GM13976 (cell line): ENCODE measurements at places on chromosomes 1 and 21.

DNA sequence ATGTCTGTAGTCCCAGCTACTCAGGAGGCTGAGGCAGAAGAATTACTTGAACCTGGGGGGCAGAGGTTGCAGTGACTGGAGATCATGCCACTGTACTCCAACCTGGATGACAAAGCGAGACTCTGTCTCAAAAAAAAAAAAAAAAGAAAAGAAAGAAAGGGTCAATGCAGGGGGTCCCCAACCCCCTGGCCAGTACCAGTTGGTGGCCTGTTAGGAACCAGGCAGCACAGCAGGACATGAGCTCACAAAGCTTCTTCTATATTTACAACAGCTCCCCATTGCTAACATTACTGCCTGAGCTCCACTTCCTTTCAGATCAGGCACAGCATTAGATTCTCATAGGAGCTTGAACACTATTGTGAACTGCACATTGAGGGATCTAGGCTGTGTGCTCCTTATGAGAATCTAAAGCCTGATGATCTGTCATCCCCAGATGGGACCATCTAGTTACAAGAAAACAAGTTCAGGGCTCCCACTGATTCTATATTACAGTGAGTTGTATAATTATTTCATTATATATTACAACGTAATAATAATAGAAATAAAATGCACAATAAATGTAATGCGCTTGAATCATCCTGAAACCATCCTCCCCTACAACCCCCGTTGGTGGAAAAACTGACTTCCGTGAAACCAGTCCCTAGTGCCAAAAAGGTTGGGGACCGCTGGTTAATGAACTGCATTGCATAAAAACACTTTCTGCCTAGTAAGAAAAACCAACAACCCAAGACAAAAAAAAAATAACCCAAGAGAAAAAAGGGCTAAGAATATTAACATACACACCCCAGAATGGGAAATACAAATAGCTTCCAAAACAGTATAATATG lies 2.8 kb downstream of the ZBTB8OS start:
- DNase-seq: no peak

DNA sequence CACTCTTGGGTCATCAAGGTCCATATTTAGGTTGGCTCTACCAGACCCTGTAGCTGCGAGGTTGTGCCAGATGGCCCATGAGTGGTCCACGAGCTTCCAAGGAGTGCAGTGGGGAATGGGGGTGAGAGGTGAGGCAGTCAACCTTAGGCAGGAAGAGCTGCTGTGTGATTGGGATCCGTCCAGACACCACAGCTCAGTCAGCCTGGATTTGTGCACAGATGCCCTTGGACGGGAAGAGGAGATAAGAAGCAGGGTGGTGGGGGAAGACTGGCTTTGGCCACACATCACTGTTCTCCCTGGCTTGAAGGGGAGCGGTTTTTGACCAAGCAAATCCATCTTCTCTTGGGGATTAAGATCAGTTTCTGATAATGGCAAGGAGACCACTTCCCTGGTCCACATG lies 130.6 kb downstream of the IGSF21 start:
- DNase-seq: no peak

GRCh38 chr1:51219022-51219421 lies 17.1 kb upstream of the RNF11 start:
- no peak for DNase-seq

GRCh38 chr1:158153179-158153578 lies 27.5 kb upstream of the CD1D start:
- DNase-seq: no peak

DNA sequence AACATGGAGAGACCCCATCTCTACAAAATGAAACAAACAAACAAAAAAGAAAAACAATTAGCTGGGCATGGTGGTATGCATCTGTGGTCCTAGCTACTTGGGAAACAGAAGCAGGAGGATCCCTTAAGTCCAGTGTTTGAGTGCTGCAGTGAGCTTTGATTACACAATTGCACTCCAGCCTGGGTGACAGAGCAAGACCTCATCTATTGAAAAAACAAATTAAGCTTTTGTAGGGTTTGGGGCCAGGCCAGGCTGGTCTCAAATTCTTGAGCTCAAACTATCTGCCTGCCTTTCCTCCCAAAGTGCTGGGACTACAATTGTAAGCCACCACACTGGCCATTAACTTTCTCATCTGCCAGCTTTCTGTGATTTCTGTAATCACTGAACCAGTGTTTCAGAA lies 27.2 kb downstream of the NIPAL3 start:
- no peak for DNase-seq

DNA sequence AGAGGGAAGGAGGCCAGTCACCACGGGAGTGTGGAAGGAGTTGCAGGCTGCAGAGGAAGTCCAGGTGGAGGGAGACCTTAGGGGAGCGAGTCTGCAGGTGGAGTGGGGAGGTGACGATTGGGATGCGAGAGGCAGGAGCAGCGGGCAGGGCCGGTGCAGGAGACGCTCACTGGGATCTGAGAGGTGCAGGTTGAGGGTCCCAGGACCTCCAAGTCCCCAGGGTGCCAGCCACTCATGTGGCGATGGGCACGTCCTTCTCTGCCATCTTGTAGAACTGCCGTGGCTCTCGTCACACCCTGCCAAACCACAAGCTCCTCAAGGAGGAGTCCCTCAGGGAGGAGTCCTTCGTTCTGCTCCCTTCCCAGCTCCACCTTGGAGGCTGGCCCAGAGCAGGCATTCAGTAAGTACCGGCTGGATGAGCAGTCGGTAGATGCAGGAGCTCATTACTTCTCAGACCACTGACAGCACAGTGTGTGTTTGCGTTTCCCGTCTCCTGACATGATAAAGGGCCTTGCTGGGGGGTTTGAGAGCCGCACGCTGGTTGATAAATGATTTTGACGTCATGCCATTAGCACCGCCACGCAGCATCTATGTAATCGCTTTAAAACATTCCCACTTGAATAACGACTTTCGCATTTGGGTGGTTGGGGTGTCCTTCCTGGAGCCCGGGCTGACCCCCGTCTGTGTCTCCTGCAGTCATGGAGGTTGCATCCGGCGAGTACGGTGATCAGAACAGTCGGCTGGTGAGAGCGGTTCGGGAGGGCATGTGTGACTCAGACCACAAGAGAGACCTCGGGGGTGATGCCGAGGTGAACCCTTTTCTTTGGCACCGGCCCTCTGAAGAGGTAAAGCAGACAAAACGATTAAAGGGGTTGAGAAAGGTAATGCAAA lies 27.8 kb downstream of the TFF3 start:
- DNase-seq: no peak

DNA sequence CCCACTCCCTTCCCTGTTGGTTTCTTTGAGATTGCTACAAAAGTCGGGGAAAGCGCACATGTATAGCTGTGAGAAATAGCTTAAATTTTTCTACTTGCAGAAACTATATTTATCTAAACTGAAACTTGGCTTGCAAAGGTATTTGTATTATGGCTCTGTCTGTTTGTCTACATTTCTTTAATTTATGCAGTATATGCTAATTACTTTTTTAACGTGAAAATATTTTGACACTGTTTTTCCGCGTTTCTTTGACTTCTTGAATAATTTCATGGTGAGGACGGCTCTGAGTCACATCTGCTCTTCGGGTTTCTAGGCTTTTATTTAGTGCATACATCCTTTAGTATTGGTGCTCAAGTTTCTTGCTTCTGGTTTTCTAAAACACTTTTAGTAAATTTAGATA lies 182.1 kb upstream of the ZRANB2 start:
- DNase-seq: no peak

DNA sequence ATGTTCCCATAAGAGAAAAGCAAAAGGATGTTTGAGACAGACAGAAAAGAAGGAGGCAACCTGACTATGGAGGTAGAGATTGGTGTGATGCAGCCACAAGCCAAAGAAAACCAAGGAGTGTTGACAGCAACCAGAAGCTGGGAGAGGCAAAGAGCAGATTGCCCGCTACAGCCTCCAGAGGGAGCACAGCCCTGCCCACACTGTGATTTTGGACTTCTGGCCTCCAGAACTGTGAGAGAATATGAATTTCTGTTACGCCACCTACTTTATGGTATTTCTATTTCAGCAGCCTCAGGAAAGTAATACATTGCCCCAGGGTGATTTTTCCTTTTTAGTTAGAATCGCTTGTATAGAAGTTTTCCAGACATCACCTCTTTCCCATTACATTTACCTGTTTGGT lies 28.4 kb downstream of the SLAMF6 start:
- DNase-seq: no peak

DNA sequence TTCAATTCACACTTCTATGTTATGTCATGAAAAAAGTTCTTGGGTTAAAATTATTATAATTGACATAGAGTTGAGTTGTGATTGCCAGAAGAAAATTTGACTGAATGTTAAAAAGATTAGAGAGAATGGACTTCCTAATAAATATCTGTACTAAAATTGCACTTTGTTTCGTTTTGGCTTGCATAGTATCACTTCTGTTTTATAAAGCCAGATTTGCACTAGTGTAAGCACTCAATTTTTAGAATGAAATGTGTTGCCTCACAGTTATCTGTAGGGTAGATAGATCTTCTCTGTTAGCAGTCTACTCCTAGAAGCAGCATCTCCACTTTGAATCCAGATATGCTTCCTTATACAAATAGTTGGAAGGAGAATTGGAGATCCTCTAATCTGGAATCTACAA lies 95.2 kb upstream of the MPC2 start:
- DNase-seq: peak; percentile 43

- peak; percentile 65 for DNase-seq
Measured at GRCh38 chr1:2212532-2213491, 15.3 kb upstream of the SKI start.

DNA sequence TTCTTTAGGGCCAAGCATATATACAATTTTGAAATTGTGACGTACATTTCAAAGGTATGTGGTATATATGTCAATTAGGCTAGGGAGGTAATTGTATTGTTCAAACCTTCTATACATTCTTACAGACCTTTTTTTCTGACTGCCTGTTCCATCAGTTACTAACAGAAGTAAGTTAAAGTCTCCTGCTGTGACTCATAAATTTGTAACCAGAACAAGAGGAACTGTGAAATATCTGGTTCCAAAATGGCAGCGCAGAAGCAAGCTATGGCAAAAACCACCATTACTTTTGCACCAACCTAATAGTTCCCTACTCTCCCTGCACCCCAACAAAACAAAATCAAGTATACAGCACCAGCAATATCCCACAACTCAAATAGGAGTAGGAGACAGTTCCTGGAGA lies 93.6 kb downstream of the ENAH start:
- DNase-seq: no peak

GRCh38 chr1:231020816-231021215 lies 19.2 kb downstream of the FAM89A start:
- no peak for DNase-seq

DNA sequence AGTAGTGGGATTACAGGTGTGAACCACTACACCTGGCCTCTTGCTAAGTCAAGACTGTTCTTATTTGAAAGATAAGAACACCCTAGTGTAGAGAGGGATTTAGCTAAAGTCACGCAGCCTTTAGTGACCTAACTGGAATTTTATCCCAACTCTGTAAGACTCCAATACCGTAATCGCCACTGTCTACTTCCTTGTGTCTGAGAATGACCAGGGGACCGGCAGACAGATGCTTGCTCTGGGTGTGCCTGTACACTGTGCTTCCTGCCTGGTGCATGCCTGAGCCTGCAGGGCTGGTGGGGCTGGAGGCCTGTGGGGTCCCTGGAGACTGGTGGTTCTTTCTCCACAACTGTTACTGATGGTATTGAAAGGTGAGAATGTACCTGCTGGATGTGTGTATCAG lies 15.3 kb downstream of the MFSD2A start:
- DNase-seq: no peak

DNA sequence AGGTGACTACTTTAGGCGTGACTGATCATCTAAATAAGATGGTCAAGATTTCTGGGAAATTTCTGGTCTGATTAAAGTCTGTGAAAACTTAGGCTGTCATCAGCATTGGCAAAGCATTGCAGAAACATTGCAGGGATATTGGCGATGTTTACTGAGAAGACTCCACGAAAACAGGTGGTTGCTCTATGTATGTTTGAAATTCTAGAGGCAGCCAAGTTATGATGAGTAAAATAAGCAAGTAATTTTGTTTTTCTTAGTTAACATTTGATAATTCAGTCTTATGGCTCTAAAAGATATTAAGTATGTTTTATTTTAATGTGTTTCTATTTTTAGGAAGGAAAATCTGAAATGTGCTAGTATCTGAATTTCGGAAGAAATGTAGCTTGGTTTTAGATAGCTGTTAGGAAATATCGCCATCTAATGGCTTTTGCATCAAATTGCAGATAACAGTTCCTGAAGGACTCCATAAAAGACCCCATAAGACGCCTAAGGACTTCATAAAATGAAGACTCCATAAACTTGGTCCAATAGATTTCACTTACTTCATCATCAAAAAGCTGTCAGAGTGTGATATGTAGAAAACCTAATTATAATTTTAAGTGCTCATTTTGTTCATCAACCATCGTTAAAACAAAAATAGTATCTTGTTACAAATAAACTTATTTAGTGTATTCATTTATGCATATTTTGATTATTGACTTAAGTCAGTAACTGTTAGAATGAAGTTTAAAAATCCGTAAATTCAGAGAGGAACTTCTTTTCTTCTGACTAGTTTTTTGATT lies 344.6 kb downstream of the RYR2 start:
- peak; percentile 34 for DNase-seq

DNA sequence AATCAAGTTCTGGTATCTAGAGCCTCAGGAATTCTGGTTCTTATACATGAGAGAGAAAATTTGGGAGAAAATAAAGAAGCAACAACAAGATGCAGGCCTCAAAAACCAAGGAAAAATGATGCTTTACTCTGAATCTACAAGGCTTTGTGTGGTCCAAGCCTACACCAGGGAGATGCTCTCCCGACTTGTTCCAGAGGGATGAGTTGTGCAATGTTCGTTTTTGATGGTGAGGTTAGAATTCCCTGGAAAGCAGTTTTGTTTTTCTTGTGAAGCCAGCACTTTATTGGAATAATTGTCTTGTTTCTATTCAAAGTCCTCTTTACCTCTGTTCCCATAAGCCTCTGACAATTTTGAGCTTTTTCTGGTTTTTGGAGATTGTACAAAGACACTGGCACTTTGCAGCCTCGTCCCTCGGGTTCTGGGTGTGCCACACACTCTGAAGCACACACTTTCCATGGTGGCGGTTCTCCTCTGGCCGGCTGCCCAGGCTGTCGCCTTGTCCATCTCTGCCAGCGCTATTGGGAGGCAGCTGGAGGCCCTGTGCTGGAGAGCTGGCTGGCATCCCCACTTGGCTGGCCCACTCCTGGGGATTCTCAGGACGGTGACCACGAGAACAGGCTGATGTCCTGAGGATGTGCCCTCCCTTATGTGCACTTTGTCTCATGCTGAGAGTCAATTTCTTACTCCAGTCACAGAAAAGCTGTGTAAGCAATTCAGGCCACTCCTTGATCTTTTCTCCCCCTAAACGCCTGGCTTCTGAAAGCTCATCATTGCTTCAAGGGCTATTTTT lies 70.2 kb downstream of the EDEM3 start:
- no peak for DNase-seq
